ENCODE measurements at places on chromosomes 16 and 17.

GRCh38 chr16:25905810-25906209 lies 214.1 kb downstream of the HS3ST4 start:
- no peak for DNase-seq

GRCh38 chr16:15533386-15533785 lies 99.0 kb downstream of the BMERB1 start:
- DNase-seq = no peak

GRCh38 chr16:89600956-89601355 lies 12.5 kb upstream of the DPEP1 start:
- DNase-seq = no peak

GRCh38 chr17:64196601-64197000 lies 66.5 kb downstream of the TEX2 start:
- no peak for DNase-seq

- no peak for DNase-seq
These were observed 17.2 kb downstream of the PRKCB start for GRCh38 chr16:23852794-23853562.

DNA sequence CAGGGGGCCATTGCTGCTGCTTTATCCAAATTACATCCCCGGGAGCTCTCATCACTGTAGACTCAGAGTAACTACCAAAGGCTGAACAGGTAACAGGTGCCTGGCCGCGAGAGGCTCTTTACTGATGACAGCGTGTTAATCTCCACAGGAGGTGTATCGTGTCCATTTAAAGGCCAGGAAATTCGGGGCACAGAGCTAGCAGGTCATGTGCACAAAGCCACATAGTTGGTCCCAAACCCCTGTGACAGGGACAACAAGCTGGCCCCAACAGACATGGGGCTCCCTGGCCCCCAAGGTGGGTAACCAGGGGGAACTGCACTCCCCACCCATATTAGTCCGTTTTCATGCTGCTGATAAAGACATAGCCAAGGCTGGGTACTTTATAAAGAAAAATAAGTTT lies 55.3 kb upstream of the RBFOX3 start:
- peak; percentile 15 for DNase-seq

DNA sequence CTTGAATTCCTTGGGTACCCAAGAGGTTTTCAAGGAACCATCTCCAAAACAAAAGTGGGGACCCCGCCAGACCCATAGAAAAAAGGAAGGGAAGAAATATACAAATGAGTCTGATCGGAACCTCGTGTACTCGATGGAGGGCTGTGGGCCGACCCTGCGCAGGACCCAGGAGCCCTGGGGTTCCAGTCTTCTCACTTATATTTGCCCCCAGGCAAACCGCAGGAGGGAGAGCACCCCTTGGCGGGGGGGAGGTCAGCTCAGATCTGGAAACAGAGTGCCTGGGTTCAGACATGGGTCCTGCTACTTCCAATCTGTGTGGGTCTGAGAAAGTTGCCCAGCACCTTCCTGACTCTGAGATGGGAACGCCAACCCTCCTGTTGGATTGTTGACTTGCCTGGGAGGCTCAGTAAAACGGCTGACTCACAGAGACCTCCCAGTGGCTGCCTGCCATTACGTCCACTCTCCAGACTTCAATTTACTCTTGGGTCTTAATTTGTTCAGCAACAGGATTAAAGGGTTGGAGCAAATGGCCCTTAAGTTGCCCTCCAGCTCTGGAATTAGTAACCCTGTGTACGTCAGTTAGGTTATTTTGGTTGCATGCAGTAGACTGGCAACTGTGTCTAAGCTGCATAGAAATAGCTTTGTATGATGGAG lies 24.9 kb upstream of the CACNG4 start:
- DNase-seq = no peak

GRCh38 chr16:3234543-3234856 lies 458 bp downstream of the ZNF200 start:
- no peak for DNase-seq

DNA sequence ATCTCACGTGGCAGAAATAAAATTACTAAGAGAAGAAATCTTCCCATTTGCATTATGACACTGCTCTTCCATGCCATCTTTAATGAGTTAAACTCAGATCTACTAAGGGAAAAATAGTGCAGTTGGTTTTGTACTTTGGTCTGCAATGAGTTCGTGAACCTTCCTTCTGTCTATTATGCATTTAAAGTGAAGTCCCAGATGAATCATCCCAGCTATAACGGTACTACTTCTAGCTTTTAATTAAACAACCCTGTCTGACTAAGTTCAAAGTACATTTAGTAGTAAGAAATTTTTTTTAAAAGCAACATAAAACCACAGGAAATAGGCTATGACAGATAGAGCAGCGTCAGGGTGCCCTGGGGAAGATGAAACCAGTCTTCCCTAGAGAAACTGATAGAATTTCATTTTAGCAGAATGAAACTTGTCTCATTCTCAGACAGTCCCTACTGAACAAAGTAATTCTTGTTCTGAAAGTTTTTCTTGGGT lies 1.8 kb downstream of the TMIGD1 start:
- no peak for DNase-seq

DNA sequence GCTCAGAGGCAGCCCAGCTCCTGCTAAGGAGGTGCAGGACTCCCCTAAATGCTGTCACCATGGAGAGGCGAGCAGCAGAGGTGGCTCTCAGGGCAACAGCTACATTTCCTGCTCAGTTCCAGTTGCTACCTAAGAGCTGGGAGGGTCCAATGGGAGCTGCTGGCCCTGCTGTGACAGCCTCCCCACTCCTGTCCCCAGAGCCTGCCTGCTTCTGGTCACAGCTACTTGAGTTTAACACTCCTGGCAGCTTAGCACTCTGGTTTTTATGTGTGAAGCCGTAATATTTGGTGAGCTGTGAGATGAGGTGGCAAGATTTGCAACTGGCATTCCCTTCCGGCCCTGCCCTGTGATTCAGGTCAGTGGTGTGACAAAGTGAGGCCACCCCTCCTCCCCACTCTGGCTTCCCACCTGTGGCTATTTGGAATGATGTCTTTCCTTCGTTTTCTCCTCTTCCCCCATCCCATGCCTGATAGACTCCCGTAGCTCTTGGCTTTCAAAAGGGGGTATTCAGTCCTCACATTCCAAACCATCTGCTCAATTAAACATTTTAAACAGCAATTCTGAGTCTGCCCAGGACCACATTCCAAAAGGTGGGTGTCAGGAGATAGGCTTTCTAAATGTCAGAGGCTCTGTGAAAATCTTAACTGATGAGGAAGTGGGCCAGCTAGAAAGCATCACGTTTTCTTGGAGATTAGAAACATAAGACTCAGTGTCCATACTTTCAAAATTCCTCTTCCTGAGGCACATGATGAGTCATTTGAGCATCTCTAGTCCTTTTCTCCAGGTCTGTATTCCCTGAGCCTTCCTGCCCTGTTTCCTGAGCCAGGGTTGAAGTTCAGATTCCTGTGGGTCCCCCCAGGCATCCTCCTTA lies 42.6 kb upstream of the SKAP1 start:
- no peak for DNase-seq

GRCh38 chr17:27741361-27741861 lies 58.9 kb downstream of the NOS2 start:
- DNase-seq = no peak

GRCh38 chr17:2086306-2086705 lies 31.4 kb downstream of the HIC1 start:
- DNase-seq = no peak

GRCh38 chr17:69857412-69857835 lies 217.6 kb upstream of the KCNJ16 start:
- DNase-seq = no peak

GRCh38 chr17:80861892-80862291 lies 129.7 kb upstream of the CHMP6 start:
- no peak for DNase-seq

GRCh38 chr16:13441675-13442074 lies 478.3 kb upstream of the ERCC4 start:
- no peak for DNase-seq

- DNase-seq = peak; percentile 86
These were observed 9.2 kb downstream of the FMNL1 start for GRCh38 chr17:45230787-45231480.
